Kidney (tissue), 22 donors: ENCODE measurements at places on chromosomes 7 and 10. TPM values are rescaled to one million over a fixed set of nuclear protein-coding genes. Genes with fewer than 3 reads are reported as not detected.

Gene DYNC1I1
- total RNA-seq, result 2.6 TPM

GRCh38 chr10:11386044-11386443, 225.4 kb downstream of the USP6NL start:
- H3K36me3 ChIP-seq, result no peaks in the 10 kb centered on the region
- no peak overlapping the region for H3K4me3 ChIP-seq
- no peak overlapping the region for H3K27ac ChIP-seq
- H3K27me3 ChIP-seq, result no peaks in the 10 kb centered on the region

DNA sequence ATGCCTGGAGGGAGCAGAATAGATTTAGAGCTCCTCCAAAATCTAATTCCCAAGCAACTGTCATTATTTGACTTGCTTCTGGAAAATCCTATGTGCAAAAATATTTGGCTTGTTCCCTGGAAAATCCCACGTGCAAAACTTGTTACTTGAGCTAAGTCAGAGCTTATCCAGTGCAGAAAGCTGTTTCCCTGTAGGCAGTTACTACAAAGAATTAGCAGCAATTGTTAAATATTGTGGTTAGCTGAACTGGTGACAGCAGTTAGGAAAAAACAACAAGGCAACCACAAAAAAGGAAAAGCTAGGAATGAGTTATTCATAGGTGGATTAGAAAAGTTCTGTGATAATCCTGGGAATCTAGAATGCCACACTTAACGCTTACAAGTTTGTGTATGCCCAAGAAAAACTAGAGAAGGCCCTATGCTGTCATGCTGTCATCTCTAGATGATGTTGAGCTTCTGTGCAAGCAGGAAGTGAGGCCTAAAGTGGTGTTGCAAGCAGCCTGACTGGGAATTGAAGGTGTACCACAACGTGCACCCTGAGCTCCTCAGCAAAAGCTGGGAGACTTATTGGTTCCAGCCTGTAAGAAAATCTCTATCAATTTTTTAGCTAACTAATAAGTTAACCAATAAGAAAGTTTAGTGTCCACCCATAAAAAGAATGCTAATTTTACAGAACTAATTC, 738.6 kb upstream of the LRRTM3 start:
- no peaks in the 10 kb centered on the region for H3K4me1 ChIP-seq
- no peaks in the 10 kb centered on the region for H3K36me3 ChIP-seq
- H3K27me3 ChIP-seq, result no peaks in the 10 kb centered on the region
- H3K27ac ChIP-seq, result no peak overlapping the region
- no peak for DNase-seq

GRCh38 chr10:7445474-7446185, 34.8 kb upstream of the SFMBT2 start:
- H3K27me3 ChIP-seq, result no peaks in the 10 kb centered on the region
- no peak overlapping the region for H3K4me3 ChIP-seq
- DNase-seq, result no peak
- H3K4me1 ChIP-seq, result no peaks in the 10 kb centered on the region
- H3K27ac ChIP-seq, result no peak overlapping the region
- H3K36me3 ChIP-seq, result no peaks in the 10 kb centered on the region

DNA sequence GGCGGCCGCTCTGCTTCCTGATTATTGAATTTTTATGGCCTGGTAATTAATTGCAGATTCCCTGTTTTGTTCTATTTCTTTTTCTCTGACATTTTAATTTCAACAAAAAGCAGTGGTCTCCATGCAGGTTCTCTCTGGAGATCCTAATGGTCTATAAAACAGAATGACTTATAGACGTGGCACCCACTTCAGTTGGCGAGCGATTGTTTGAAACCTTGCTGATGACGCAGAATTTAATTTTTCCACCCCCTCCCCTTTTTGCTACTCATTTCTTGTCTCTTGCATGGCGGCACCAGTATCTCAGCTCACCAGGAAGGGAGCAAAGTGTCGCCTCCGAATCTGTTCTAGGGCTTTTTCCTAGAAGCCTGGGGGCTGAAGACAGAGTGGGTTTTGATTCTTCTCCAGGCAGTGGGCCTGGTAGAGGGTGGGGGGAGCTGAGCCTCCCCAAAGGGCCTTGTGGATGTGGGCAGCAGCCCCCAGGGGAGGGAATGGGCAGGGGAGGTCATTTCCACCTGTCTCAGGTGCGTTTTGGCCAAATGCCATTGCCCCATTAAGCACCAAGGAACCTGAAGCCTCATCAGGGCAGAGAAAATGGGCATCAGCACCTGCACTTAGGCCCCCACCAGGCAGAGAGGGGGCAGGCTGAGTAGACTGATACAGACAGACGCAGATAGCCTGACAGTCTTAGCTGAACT, 3.5 kb upstream of the COMTD1 start:
- H3K27ac ChIP-seq, result no peak overlapping the region
- H3K27me3 ChIP-seq, result no peaks in the 10 kb centered on the region
- peaks cover 3% of the 10 kb centered on the region for H3K4me1 ChIP-seq
- no peak overlapping the region for H3K4me3 ChIP-seq

DNA sequence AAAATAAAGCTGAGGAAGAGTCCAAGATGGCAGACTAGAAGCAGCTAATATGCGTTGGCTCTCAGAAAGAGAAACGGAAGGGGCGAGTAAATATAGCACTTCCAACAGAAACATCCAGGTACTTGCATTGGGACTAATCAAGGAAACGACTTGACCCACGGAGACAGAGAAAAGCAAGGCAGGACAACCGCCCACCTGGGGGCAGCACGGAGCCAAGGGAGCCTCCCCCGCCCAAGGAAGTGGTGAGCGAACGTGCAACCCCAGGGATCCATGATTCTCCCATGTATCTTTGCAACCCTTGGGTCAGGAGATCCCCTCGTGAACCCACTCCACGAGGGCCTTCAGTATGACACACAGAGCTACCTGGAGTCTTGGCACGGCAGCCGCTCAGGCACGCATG, 45.4 kb upstream of the GRM3 start:
- H3K4me3 ChIP-seq, result no peak overlapping the region
- H3K27ac ChIP-seq, result no peak overlapping the region
- H3K36me3 ChIP-seq, result no peaks in the 10 kb centered on the region
- DNase-seq, result no peak
- H3K27me3 ChIP-seq, result no peaks in the 10 kb centered on the region

DNA sequence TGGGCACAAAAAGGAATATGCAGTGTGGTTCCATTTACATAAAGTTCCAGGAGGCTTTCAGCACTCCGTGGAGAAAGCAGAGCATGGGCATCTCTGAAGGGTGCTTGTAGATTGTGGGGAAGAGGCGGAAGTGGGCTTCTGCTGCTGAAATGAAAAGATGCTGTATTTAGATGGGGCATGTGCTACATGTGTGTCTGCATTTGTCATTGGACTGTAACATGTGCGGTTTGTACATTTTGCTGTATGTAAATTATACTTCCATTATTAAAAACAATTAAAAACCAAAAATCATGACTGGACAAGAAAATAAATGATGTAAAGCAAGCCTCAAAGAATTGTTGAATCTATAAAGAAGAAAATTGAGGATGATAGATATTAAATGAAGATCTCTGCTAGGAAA, 334.0 kb downstream of the WDR37 start:
- no peaks in the 10 kb centered on the region for H3K36me3 ChIP-seq
- H3K27ac ChIP-seq, result no peak overlapping the region
- no peaks in the 10 kb centered on the region for H3K27me3 ChIP-seq
- no peak for DNase-seq

Gene LIPF
- total RNA-seq, result not detected

DNA sequence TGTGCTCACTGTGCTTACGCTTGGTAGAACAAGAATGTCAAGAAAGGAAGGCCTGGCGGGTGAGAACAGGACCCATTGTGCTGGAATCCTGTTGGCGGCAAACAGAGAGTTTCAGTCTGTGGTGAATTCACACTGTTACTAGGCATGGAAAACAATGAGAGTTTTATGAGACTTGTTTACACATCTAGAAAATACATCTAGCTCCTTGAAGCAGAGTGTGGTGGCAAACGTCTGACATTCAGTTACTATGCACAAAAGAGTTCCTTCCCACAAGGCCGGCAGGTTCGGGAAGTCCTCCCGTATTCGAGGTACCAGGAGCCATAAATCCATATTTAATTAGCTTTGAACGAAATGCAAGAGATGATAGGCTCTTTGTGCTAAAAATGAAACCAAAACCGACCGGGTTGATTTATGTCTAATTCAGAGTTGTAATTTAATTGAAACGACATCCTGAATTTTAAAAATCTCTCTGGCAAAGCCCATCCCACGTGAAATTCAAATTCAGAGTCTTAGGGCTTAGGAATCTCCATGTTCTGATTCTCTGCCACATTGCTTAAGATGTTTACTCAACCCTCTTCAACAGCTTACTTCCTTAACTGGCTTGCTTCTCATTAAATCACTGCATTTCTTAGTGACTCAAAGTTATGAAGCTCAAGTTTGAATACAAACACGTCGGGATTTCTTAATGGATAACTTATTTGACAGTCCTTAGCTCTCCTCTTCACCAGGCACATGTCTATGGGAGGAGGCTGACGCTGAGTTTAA, 299.9 kb upstream of the PITRM1 start:
- H3K36me3 ChIP-seq, result no peaks in the 10 kb centered on the region
- DNase-seq, result peak; percentile 81
- H3K4me1 ChIP-seq, result peaks cover 4% of the 10 kb centered on the region
- H3K4me3 ChIP-seq, result peak overlapping the region; percentile 58
- H3K27ac ChIP-seq, result peak overlapping the region; percentile 79
- no peaks in the 10 kb centered on the region for H3K27me3 ChIP-seq

- DNase-seq, result no peak
- H3K4me3 ChIP-seq, result no peak overlapping the region
- H3K36me3 ChIP-seq, result no peaks in the 10 kb centered on the region
- H3K27me3 ChIP-seq, result no peaks in the 10 kb centered on the region
Observed at GRCh38 chr7:73895626-73896025, 34.7 kb downstream of the TMEM270 start.

Gene SNX13
- total RNA-seq, result 57.0 TPM

- H3K27me3 ChIP-seq, result no peaks in the 10 kb centered on the region
- H3K36me3 ChIP-seq, result peaks cover 51% of the 10 kb centered on the region
- no peak for DNase-seq
Observed at GRCh38 chr7:135186841-135187253, 16.3 kb upstream of the CYREN start.

DNA sequence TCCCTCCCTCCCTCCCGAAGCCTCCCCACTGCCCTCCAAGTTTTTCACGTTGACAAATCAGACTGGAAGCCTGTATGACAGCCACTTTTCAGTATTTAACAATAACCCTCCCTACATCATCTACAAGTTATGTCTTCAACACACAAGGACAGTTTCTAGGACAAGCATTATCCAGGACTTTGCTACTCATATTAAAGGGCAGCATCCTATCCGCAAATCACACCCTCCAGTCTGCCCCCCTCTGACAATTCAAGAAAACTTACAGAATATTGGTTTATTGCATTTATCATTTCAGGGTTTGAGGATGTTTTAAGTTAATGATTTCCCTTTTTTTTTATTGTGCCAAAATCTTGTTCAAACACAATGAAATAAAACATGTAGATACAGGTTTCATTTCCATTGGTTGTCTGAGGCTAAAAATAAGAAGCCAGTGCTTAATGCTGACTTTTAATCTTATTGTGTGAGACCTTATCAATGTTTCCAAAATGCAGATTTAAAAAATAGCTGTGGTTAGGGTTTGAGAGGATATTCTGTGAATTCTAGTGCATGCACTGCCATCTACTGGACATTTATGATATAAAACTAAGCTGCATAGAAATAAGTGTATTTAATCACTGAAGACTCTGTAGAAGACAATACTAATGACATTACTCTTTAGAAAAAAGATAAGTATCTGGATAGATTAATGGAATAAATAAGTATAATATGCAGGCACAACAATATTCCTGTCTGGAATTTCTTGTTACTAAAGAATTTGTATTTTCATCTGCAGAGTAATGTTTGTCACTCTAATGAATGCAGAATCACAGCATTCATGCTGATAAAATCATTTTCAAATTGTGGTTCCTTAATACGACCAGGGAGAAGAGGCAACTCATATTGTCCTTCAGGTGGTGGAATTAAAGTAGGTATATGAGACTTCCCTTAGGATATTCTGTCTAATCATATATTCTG, 64.1 kb downstream of the CAV1 start:
- no peak overlapping the region for H3K4me3 ChIP-seq
- no peaks in the 10 kb centered on the region for H3K4me1 ChIP-seq
- no peak overlapping the region for H3K27ac ChIP-seq
- H3K27me3 ChIP-seq, result no peaks in the 10 kb centered on the region
- no peaks in the 10 kb centered on the region for H3K36me3 ChIP-seq

Gene PRSS58
- not detected for total RNA-seq

Gene AP3M1
- 30.1 TPM for total RNA-seq

DNA sequence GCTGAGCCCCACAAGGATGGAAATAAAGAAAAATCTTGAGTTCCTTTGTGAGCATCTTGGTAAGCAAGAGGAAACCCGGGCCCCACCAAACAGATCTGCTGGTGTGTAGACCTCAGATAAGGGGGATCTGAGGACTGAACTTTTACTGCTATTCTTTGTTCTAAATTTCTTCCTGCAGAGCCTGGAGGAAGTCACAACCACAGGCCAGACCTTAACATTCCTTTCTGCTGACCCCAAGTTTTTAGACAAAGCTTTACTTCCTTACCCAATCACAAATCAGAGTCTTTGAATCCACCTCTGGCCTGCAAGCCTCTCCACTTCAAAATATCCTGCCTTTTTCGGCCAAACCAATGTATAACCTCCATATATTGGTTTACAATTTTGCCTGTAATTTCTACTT, 352.6 kb upstream of the AUTS2 start:
- H3K4me1 ChIP-seq, result no peaks in the 10 kb centered on the region
- H3K36me3 ChIP-seq, result no peaks in the 10 kb centered on the region
- H3K27ac ChIP-seq, result no peak overlapping the region
- peak; percentile 23 for DNase-seq
- no peaks in the 10 kb centered on the region for H3K27me3 ChIP-seq
- H3K4me3 ChIP-seq, result no peak overlapping the region

DNA sequence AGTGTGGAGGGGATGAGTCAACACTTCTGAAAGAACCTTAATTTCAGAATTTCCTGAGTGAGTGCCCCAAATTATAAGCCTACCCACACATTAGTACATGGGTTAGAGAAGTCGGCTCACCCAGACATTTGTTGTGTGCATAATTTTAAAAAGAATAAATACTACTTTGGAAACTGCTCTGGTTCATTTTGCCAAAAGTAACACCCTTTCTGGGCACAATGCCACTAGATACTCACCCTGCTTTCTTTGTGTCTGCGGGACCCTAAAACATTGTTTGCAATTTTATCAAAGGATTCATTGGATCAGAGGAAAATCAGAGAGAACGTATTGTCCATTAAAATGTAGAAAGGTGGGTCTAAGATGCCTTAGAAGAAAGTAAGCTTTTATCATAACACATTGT, 245.5 kb upstream of the NRP1 start:
- H3K4me3 ChIP-seq, result no peak overlapping the region
- no peaks in the 10 kb centered on the region for H3K27me3 ChIP-seq
- H3K4me1 ChIP-seq, result no peaks in the 10 kb centered on the region
- no peak overlapping the region for H3K27ac ChIP-seq
- H3K36me3 ChIP-seq, result no peaks in the 10 kb centered on the region

DNA sequence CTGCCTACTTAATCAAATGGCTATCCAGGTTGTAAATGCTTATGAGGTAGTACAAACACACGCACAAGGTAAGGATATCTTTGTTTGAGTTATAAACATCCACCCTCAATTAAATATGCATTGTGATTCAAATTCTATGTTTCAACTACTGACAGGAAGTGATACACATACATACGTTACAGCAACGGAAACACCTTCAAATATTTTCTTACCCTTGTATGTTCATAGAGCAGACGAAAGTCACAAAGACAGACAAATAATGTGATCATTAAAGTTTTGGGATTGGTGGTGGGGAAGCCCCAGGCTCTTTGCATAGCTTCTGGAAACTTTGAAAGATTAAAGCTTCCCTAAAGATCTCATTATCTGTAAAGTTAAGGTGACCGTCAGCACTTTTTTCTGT, 521.0 kb downstream of the PARD3 start:
- H3K27me3 ChIP-seq, result no peaks in the 10 kb centered on the region
- H3K27ac ChIP-seq, result no peak overlapping the region
- DNase-seq, result no peak
- no peak overlapping the region for H3K4me3 ChIP-seq
- peaks cover 18% of the 10 kb centered on the region for H3K4me1 ChIP-seq
- H3K36me3 ChIP-seq, result no peaks in the 10 kb centered on the region

Gene FXYD4
- total RNA-seq, result 109 TPM

Gene CALHM3
- total RNA-seq, result not detected
